ENCODE measurements at places on chromosomes 2 and 18.

- no peak for DNase-seq
Measured at GRCh38 chr18:45590036-45590886, 25.0 kb upstream of the SLC14A2 start.

GRCh38 chr2:104897515-104898184 is 43.7 kb downstream of the POU3F3 start:
- no peak for DNase-seq

- DNase-seq: no peak
Measured at GRCh38 chr18:22167471-22168241, 1.7 kb upstream of the GATA6 start.

- DNase-seq: no peak
Measured at GRCh38 chr2:143474586-143474985, 345.4 kb downstream of the ARHGAP15 start.

DNA sequence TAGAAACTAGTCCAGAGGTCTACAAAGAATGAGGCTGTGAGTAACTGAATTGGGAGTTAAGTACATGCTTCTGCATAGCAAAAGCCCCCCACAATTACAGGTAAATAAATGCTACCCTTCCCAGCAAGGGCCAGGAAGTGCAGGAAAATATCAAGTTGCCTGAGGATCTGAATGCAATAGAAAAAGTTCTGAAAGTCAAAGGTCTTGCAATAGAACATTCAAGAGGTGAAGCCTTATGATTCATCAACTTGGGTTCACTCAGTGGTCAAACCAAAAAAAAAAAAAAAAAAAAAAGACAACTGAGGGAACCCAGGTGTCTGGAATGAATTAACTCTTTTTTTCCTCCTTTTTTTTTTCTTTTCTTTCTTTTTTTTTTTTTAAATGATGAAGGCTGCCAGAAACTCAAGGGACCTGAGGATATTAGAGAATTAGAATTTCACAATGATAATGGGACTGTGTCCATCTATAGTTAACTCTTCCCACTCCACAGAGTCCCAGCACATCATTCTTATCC is 42.9 kb upstream of the RFX8 start:
- no peak for DNase-seq

- no peak for DNase-seq
Measured at GRCh38 chr18:712401-713134, at the start of gene ENOSF1. ENOSF1 (minus strand) TSS chr18:712630; CDS start chr18:712587, 43 bp downstream.

DNA sequence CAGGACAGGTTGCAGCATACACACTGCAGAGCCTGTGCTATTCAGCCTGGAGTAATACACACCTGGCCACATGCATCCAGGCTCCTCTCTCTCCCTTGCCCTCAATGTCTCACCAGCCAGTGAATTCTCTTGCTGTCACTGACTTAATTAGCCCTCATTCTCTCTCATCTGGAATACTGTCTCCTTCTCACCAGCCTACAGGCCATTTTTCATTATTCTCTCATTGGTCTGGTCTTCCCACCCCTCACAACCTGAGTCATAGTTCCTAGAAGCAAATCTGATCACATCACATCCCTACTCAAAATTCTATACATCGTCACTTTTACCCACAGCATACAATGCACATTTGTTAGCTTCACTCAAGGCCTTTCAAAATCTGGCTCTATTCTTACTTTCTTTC is 333.1 kb downstream of the PIK3C3 start:
- DNase-seq: no peak

GRCh38 chr2:167916756-167917155 is 330.6 kb downstream of the STK39 start:
- no peak for DNase-seq

DNA sequence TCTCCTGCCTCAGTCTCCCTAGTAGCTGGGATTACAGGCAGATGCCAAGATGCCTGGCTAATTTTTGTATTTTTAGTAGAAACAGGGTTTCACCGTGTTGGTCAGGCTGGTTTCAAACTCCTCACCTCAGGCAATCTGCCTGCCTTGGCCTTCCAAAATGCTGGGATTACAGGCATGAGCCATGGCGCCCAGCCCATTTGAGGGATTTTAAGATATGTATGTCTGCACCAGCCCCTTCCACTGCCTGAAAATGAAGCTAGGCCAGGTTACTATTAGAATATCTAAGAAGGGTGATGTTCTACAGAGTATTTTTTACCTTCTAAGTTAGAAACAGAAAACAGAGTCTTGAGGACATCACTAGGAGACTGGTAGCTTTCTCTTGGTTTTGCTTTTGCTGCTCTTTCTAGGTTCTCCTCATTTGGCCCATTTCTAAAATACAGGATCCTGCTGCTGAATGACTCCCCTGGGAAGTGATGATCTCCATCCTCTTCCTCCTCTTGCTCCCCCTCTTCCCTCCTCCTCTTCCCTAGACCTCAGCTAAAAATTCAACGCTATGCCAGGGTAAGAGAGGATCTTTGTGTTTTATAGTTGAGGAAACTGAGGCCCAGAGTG is 118.5 kb downstream of the MYCN start:
- no peak for DNase-seq

- no peak for DNase-seq
Measured at GRCh38 chr18:390741-391478, 109.6 kb downstream of the COLEC12 start.

DNA sequence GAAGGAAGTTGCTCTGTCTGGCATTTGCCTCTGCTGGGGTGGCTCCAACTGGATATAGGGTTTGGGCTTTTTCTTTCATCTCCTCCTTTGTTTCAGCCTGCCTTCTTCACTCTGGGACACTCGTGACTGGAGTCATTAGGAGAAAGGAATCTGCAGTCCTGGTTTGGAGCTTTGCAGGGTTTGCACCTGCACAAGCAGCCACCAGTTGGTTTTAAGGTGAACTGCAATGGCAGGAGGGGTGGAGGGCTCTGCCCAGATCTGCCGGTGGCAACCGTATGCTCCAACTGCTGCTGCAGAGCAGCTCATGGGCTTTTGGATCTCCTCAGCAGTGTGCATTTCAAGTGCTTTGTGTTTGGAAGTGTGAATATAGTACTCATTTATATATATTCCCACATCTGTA is 131.3 kb upstream of the MGAT5 start:
- no peak for DNase-seq

- no peak for DNase-seq
Measured at GRCh38 chr2:160201849-160202539, 1.9 kb upstream of the ITGB6 start.
